RPMI7951 (cell line): ENCODE measurements at places on chromosomes 7 and 10.

- DNase-seq: no peak
These were observed 16.8 kb upstream of the NDST2 start for GRCh38 chr10:73828161-73828560.

DNA sequence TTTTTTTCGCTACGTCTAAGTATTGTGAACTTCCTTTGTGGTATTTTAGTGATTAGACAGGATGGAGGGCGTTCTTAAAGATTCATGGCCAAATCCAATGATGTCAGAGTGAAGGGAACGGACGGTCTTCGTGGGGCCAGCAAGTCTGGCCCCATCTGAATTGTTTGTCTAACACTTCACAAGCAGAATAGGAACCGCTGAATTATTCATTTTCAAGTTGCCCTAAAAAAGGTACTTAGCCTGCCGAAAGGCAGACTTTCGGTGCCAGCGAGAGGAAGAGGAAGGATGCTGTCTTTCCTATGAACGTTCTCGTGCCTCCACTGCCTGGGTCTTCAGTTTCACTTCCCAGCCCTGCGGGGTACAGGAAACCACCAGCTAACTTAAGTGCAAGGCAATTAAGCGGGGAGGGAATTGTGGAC lies 145.7 kb upstream of the SH2B2 start:
- DNase-seq: no peak

DNA sequence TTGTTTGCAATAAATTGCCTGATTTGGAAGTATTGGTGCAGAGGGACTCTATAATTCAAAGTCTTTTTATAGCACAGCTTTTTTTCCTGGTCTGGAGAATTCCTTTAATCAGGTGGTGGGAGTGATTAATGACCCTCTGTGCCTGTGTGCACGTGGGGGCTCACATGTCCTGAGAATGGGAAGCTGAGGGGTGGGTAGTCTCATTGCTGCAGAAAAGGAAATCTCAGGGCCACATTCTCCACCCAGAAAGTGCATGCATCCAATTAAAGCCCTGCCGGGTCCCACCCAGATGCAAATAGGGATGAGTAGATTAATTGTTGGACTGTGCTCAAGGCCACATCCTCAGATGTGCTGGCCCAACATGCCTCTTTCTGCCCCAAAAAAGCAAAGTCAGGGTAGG lies 324.7 kb downstream of the CXCL12 start:
- no peak for DNase-seq

- no peak for DNase-seq
These were observed 76.0 kb downstream of the DIP2C start for GRCh38 chr10:613271-614138.
